ENCODE measurements at places on chromosomes 13 and 19. TPM values are rescaled to one million over a fixed set of nuclear protein-coding genes. Genes with fewer than 3 reads are reported as not detected.

LENG9 gene
- 6.0 TPM for total RNA-seq

DMPK gene
- total RNA-seq = 77.9 TPM

ALG5 gene
- total RNA-seq = 36.0 TPM

CRB3 gene
- not detected for total RNA-seq

SLC17A7 gene
- 3.8 TPM for total RNA-seq

ZSCAN18 gene
- 70.1 TPM for total RNA-seq

C1QTNF9B gene
- 3.0 TPM for total RNA-seq

PSG1 gene
- total RNA-seq = not detected

ZNF155 gene
- total RNA-seq = 9.4 TPM

NPHS1 gene
- not detected for total RNA-seq

ZNF112 gene
- 6.9 TPM for total RNA-seq

THSD1 gene
- 13.4 TPM for total RNA-seq

EHD2 gene
- 153 TPM for total RNA-seq

UBE2L5 gene
- total RNA-seq = 0.22 TPM
